ENCODE measurements at places on chromosomes 11 and 22. TPM values are rescaled to one million over a fixed set of nuclear protein-coding genes. Genes with fewer than 3 reads are reported as not detected.

The MUC6 gene
- 0.10 TPM for total RNA-seq

The OR4C11 gene
- not detected for total RNA-seq

The FREY1 gene
- total RNA-seq = not detected

The APOA4 gene
- not detected for total RNA-seq

The PLEKHB1 gene
- not detected for total RNA-seq

The DERL3 gene
- 1.9 TPM for total RNA-seq

The RBFOX2 gene
- 82.2 TPM for total RNA-seq

The SULT4A1 gene
- total RNA-seq = not detected

The KIAA0930 gene
- total RNA-seq = 24.0 TPM

The OR10W1 gene
- total RNA-seq = not detected

The C22orf31 gene
- total RNA-seq = not detected

The PYGM gene
- not detected for total RNA-seq

The MUC2 gene
- total RNA-seq = not detected

The SCN3B gene
- not detected for total RNA-seq

The CCDC116 gene
- 0.10 TPM for total RNA-seq

The DRD4 gene
- not detected for total RNA-seq

All from RPMI7951 (cell line).